ENCODE measurements at places on chromosomes 7 and 10.

GRCh38 chr10:17768496-17768895 is 16.5 kb downstream of the TMEM236 start:
- DNase-seq = no peak

- no peak for DNase-seq
Measured at GRCh38 chr7:128081808-128082207, 50.6 kb upstream of the LRRC4 start.

DNA sequence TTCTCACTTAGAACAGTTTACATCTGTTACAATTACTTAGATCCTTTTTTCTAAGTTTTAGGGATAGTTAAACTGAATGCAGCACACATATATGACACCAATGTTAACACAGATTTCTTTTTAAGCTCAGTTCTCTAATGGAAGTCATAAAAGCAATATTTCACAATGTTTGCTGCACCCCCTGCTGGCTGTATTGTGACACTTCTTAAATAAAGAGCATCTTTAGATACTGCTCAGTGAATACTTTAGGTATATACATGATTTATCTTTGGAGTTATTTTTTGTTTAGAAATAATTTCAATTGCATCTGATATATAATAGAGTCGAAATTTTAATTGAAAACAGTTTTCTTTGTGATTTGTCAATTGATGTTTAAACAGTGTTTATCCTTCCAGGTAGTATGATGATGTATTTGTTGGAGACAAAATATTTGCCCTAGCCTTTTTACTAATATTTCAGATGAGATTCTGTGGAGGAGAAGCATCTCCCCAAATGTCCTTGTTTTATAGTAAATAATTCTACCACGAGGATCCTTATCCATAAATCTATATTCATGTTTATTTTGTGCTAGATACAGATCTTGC is 174.4 kb downstream of the ST7 start:
- DNase-seq = no peak

GRCh38 chr10:6108631-6109443 is 20.0 kb downstream of the RBM17 start:
- DNase-seq = no peak
